ENCODE measurements at places on chromosomes 6 and 20.
A peak's percentile ranks its signal among the peaks of the same experiment; 100 is the strongest.

GRCh38 chr6:1376653-1377052 is 12.7 kb upstream of the FOXF2 start:
- no peak for DNase-seq

- DNase-seq: no peak
Measured at GRCh38 chr6:36526066-36526465, 21.2 kb downstream of the STK38 start.

DNA sequence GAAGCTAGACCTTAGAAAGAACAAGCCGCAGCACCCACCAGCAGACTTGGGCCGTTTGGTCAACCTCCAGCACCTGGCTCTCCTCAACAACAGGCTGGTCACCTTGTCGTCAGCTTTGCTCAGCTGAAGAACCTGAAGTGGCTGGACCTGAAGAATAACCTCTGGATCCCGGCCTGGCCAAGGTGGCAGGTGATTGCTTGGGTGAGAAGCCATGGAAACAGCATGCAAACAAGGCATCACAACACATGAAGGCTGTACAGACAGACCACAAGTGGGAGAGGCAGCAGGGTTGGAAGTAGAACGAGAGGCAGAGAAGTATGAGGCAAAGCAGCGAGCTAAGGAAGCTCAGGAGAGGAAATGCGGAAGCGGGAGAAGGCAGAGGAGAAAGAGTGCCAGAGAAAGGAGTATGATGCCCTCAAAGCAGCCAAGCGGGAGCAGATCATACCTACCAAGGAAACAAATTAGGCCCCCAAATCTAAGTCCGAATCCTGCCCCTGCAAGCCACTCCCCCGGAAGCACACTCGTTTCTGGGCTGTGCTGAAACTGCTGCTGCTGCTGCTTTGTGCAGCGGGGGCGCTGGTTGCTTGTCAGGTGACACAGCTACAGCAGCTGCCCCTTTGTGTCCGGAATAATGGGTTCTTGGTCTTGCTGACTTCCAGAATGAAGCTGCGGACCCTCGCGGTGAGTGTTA is 121.6 kb upstream of the LGSN start:
- no peak for DNase-seq

- no peak for DNase-seq
Measured at GRCh38 chr6:167121335-167121841, 1.5 kb upstream of the CCR6 start.

DNA sequence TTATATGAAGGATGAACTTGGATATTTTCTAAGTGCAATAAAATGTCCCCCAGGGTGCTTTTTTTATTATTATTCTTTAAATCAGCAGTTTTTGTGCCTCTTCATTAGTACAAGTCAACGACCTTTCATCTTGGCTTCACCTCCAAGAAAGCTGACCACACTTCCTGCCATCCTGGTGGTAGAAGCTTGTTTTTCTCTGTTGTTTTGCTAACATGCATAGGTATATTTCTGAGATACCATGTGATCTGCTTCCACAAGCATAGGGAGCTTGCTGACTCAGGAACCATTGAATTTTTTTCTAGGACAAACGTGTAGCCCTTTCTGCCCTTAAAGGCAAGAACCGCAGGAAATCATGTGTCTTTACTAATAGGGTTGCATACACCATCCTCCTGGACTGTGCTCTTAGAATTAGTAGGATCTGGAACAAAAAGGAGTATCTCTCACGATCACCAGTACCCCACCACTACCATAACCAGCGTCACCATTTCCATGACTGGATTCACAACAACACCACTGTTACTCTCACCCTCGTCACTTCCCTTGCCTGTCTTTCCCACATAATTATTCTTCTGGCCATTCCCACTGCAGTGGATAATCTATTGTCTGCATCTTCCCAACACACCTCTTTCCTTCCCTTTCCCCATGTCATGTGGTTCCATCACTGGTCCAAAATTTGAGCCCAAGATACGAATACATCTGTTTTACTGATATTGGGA is 207.1 kb downstream of the MAFB start:
- DNase-seq: no peak

- no peak for DNase-seq
Measured at GRCh38 chr20:39880890-39881289, 808.1 kb downstream of the MAFB start.

DNA sequence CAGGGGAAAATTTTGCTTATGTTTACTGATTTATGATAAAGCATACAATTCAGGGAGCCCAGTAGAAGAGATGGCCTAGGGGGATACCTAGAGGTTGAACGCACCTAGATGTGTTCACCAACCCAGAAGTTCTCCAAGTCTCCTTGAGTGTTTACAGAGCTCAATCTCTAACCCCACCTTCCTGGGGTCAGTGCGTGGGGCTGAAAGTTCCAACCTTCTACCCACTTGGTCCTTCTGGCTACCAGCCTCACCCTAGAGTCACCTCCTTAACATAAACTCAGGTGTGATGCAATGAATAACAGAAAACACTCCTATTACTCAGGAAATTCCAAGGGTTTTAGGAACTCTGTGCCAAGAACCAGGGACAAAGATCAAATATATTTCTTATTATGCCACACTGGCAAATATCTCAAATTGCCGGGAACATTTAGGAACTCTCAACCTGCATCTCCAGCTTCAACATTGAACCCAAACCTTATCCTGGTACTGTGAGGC is 26.4 kb downstream of the AFG1L start:
- no peak for DNase-seq

GRCh38 chr6:24766680-24767462 is 7.9 kb upstream of the GMNN start:
- DNase-seq: no peak

DNA sequence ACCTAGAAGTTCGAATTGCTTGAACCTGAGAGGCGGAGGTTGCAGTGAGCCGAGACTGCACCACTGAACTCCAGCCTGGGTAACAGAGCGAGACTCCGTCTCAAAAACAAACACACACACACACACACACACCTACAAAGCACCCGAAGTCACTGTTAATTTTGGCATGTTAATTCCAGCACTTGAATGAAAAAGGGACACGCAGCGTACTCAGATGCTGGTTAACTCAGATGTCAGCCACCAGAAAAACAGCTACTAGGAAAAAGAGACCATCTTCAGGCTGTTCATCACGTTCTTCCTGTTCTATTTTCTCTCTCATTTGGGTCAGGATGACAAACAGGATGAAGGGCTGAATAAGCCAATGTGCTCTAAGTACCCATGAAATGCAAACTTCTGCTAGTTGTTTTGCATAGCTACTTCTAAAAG is 46.9 kb downstream of the BLOC1S5 start:
- DNase-seq: no peak

GRCh38 chr20:19380211-19380610 is 167.8 kb downstream of the SLC24A3 start:
- no peak for DNase-seq

- DNase-seq: no peak
Measured at GRCh38 chr6:100504786-100505737, 40.3 kb upstream of the SIM1 start.

GRCh38 chr6:106102034-106102433 is 15.9 kb downstream of the PRDM1 start:
- peak; percentile 29 for DNase-seq

GRCh38 chr6:149925253-149925973 is 2.5 kb upstream of the RAET1G start:
- DNase-seq: no peak

- DNase-seq: no peak
Measured at GRCh38 chr20:8228315-8228714, 96.2 kb downstream of the PLCB1 start.

DNA sequence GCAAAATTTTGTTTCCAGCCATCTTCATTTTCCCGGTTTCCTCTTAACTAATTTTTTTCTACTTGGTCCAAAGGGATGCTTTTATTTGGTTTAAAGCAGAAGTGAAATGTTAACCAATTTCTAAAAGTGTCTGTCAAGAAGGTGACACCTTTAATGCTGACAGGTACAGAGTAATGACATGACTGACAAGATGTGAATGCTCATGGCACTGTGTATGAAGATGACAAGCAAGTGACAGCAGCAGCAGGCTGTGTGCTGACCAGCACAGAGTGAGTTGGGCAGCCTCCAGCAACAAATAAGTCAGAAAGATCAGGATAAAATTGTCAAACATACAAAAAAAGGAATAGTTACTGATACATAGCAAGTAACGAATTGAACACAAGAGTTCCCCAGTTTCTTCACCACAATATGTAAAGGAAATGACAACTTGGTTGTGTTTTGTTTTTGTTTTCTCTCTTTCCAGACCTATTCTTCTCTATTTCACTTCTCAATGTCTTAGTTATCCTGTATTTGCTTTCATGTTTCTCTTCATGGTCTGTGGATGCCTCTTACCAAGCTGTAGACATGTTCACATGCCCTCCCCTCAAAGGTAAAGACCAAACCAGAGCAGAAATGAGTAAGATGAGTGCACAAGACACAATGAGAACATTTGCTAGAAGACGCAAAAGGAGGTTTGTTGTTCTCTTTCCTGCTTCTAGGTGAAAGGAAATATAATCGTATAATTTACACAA is 174.9 kb downstream of the FRK start:
- DNase-seq: no peak

DNA sequence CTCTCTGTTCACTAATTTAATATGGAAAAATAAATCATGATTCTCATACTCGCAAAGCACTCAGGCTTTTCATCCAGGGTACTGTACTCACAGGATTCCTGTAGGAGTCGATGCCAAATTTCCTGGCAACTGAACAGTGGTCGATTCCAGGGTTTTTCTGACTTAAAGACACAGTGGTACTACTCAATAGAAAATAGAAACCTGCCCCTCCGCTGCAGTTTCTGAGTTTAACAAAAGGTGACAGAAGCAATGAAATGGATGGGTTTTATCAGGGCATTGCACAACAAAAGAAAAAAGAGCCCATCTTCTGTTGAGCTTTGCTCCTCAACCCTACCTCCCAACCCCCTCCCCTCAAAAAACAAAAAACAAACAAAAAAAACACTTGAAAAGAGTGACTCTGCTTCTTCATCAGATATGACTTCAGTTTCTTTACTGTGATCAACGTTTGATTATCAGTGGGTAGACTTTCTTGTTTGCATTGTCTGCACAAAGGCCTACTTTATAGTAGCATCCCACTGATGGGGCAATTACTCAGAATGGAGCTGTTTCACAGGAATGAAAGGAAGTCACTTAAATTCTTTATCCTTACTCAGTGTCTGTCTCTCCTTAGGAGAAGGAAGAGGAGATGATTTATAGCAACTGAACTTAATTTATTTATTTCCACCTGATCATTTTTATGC is 96.2 kb upstream of the FOXO3 start:
- DNase-seq: no peak

- DNase-seq: peak; percentile 54
Measured at GRCh38 chr6:11092668-11093375, 812 bp upstream of the SMIM13 start.

DNA sequence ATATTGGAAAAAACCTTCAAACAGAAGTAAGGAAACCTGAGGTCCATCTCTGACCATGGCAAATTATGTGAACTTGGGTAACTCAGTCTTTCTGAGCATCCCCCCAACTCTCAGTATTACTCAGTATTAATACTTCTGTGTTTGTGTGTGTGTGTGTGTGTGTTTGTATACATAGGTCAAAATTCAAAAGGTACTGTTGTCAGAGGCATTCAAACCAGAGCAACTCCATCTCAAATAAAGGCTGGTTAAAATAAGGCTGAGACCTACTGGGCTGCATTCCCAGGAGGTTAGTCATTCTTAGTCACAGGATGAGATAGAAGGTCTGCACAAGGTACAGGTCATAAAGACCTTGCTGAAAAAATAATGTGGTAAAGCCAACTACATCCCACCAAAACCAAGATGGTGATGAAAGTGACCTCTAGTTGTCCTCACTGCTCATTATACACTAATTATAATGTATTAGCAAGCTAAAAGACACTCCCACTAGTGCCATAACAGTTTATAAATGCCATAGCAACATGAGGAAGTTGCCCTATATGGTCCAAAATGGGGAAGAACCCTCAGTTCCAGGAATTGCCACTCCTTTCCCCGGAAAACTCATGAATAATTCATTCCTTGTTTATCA is 33.3 kb upstream of the SLC22A16 start:
- DNase-seq: no peak

- DNase-seq: peak; percentile 46
Measured at GRCh38 chr6:79630883-79631692, at the start of gene SH3BGRL2. Gene SH3BGRL2, plus strand, starts transcription at chr6:79631329. Its CDS starts 133 bp downstream, at chr6:79631462.

DNA sequence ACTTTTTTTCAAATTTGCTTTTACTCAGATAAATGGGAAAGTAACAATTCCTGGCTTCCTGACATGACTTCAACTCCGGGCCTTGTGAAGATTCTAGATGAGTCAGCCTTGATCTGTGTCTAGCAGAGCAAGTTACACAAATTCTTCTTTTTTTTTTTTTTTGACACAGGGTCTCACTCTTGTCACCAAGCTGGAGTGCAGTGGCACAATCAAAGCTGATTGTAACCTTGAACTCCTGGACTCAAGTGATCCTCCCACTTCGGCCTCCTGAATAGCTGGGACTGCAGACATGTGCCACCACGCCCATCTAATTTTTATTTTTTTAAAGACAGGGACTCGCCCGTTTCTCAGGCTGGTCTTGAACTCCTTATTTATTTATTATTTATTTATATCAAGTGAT is 7.3 kb upstream of the ARHGAP18 start:
- no peak for DNase-seq

- no peak for DNase-seq
Measured at GRCh38 chr6:157978021-157978783, 3.5 kb upstream of the SYNJ2 start.

GRCh38 chr6:150323205-150323604 is 45.6 kb upstream of the IYD start:
- no peak for DNase-seq

DNA sequence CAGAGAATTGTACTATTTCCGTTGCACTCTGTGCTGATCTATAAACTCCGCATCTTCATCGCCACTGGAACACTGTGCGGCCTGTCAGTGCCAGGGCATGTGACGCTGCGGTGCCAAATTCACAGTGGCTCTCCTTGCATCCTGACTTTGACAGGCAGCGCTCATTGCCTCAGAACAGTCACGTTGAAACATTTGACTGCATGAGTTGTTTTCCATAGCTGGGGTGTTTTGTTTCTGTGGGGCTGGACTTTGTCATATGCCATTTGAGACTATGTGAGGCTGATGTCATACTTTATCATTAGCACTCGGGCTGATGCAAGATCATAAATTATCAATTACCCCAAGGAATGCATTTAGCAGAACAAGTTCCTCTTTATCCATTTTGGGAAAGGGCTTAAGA is 32.7 kb downstream of the CFAP61 start:
- no peak for DNase-seq

DNA sequence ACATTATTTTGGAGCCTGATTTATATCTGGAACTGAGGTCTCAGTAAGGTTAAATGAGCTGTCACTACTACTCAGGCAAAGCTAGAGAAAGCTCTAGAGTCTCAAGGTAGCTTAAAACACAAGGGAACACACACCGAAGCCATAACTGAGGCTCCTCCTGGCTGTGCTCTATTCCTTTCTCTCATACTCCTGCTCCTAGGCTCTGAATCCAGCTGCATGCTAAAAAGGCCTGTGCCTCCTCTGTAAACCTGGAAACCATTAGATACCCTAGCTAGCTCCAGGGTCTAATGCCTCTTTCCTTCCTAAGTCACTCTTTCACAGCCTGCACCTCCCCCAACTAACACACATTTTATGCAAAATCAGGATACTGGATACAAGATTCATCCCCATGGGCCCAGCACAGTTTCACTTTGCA is 17.1 kb downstream of the RIPOR2 start:
- DNase-seq: no peak
